ENCODE measurements at places on chromosomes 2 and 18.

DNA sequence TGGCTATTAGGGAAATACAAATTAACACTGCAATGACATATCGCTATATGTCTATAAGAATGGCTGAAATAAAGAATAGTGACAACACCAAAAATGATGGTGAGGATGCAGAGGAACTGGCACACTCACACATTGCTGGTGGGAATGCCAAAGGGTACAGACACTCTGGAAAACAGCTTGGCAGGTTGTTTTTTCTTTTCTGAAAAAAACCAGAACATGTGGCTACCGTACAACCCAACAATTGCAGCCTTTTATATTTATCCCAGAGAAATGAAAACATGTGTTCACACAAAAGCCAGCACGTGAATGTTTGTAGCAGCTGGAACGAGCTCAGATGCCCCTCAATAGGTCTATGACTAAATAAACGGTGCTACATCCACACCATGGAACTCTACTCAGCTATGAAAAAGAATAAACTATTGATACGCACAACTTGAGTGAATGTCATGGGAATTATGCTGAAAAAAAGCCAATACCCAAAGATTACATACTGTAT is 45.9 kb downstream of the KCNE4 start:
- DNase-seq = no peak

DNA sequence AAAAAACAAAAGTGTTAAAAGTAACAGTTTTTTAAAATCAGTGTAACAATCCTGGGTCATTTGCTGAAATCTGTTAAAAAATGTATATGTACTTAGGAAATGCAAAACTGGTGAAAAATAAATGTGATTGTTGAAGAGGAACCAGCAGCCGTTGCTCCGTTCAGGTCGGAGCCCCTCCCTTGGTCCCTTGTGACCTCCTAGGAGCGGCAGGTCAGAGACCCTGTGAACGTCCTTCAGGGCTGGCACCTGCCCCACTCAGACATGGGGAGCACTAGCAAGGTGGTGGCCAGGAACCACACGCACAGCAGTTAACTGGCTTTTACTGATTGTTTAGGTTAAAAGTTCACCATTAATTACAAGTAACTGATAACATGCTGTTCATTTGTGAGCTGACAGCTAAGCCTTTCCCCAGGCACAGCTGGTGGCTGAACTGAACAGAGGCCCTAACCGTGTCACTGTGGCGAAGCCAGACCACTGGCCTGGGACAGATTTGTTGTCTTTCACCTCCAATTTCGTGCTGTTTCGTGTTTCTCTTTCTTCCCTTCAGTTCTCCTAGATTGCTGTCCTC is 159.2 kb upstream of the ALKAL2 start:
- DNase-seq = no peak

DNA sequence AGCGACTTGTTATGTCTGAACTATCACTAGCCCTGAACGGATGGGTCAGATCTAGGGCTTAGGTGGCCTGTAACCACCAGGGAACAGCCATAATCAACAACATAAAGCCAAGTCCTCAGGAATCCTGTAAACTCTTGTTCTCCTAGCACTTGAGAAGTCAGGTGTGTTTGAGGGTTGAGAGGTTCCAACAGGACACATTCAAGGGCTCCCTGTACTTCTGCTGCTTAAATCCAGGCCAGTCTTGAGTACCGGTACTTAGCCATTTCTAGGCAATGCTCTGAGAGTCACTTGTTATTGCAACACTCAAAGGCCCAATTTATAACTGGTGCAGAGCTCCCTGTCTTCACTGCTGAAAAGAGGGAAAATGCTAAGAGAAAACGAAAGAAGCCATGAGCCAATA is 21.6 kb upstream of the SLC40A1 start:
- no peak for DNase-seq

DNA sequence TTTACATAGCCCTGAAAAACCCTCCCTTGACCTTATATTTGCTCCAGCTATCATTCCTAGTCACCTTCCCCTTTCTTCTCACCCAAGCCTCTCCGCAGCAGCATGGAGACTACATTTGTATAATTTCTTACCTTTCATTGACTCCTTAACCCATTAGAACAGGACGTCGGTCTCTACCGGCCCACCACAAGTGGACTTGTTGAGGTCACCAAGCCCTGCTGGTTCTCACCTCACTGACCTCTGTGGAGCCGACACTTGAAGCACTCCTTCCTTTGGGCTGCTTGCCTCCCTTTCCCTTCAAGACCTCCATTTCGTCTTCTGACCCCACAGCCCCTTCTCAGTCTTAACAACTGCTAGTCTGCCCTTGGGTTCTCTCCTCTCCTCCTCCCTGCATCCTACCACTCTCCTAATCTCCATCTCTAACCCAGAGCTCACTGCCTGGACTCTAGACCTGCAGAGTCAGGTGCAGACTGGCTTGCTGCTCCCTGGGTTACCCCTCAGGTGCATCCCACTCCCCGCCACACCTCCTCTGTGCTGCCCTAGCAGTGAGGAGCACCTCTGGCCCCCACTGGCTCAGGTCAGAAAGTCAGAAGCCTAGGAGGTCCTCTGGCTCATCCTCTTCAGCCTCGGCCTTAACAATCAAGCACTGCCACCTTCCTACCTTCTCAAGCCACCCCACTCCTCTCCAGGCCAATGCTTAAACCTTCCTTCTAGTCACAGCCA is 5.3 kb upstream of the SFXN5 start:
- DNase-seq = no peak

DNA sequence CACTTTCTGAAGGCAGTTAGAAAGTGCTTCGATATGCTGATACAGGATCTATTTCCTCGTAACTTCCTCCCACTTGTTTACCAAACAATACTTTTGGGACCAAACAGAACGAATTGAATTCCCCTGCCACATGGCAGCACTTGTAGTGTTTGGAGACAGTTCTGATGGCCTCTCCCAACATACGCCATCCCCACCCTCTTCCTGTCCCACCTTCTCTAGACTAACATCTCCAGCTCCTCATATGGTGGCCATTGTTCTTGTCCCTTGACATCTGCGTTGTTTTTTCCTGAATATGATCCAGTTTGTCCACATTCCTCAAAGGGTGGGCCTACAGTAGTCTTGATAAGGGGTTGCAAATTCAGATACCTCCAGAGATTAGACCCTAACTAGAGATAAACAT is 53.4 kb upstream of the ANKRD44 start:
- no peak for DNase-seq

DNA sequence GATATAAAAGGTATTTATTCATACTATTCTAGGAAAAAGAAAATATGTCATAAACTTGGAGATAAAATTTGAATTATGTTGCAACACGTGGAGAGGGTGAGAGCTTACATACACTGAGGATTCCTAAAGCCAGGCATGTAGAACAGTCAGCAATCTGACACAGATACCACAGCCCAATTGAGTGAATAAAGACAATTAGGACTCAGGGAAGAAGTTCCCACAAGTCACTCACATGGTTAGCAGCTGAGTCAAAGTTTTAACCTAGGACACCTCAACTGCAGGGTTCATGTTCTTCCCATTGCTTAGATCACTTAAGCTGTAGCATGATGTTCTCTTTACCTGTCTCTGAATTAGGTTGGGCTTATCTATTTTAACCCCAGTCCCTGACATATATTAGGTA is 189.5 kb downstream of the CMPK2 start:
- no peak for DNase-seq

GRCh38 chr2:100247256-100248043 is 74.9 kb downstream of the LONRF2 start:
- DNase-seq = no peak

DNA sequence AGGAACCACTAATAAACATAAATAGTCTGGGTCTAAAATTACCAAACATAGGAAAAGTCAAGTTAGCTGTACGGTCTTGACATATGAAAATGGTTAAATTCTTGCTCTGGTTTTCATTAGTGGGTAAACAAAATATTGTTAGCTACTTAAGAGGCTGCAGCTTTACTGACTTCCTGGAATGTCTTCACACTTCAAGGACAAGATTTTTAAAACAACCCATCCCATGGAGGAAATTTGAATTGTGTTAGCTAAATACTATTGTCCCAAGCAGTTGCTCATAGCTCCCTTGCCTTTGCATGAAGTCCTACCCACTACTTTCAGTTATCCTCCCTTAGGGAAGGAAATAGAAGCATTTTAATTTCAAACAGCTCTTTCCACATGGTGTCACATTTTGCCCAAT is 128.5 kb downstream of the EPHA4 start:
- no peak for DNase-seq

- DNase-seq = no peak
Observed at GRCh38 chr18:36620788-36621187, 208.0 kb downstream of the TPGS2 start.

GRCh38 chr18:50796495-50796894 is 23.3 kb downstream of the MRO start:
- no peak for DNase-seq

- no peak for DNase-seq
Observed at GRCh38 chr2:33766175-33766574, 167.1 kb upstream of the FAM98A start.

DNA sequence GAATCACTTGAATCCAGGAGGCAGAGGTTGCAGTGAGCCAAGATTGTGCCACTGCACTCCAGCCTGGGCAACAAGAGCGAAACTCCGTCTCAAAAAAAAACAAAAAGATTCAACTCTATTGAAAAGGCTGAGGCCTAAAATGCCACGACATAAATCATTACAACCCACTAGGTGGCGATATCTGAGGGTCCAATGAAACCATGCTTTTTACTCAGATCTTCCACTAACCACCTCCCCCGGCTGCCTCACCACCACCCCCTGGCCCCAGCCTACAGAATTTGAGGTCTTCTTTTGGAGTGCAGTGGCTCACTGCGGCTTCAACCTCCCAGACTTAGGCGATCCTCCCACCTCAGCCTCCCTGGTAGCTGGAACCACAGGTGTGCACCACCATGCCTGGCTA is 57.5 kb downstream of the AP1S3 start:
- DNase-seq = no peak

- no peak for DNase-seq
Observed at GRCh38 chr2:134899204-134899603, 19.4 kb upstream of the CCNT2 start.

DNA sequence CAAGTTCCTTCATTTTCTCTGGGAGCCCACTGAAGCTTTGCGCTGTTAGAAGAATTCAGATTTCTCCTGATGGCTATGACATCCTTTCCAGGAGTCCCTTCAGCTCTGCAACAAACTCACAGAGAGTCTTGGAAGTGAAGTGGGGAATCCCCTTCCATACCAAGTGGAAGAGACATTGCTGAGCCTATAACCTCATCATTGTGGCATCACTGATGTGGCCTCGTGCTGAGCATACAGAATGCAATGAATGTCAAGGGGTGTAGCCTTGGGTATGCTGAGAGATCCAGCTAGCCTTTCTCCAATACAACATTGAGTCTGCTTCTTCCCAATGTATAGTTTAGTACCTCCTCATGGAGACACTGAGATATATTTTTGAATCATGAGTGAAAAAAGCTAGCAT is 311.1 kb upstream of the RAB12 start:
- DNase-seq = no peak

GRCh38 chr18:3153107-3153704 is 66.6 kb downstream of the MYOM1 start:
- no peak for DNase-seq

DNA sequence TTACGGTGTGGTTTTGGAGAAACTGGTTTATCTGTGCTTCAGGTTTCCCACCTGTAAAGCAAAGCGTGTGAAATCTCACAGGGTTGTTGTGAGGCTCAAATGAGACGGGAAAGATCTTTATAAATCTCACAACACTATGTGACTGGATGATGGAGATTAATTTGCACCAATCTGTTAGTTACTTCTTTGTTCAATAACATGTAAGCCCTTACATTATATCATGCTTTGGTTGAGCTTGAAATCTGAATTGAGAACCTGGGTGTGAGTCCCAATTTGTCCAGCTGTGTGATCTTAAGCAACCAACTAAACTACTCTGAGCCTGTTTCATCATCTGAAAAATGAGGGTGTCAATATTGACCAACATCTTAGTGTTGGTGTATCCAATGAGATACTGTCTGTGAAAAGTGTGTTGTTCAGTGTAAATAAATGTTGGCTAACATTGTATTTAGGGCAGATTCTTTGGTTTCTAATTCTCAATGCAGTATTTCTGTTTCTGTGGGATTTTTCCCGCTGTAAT is 741 bp upstream of the GCKR start:
- no peak for DNase-seq

DNA sequence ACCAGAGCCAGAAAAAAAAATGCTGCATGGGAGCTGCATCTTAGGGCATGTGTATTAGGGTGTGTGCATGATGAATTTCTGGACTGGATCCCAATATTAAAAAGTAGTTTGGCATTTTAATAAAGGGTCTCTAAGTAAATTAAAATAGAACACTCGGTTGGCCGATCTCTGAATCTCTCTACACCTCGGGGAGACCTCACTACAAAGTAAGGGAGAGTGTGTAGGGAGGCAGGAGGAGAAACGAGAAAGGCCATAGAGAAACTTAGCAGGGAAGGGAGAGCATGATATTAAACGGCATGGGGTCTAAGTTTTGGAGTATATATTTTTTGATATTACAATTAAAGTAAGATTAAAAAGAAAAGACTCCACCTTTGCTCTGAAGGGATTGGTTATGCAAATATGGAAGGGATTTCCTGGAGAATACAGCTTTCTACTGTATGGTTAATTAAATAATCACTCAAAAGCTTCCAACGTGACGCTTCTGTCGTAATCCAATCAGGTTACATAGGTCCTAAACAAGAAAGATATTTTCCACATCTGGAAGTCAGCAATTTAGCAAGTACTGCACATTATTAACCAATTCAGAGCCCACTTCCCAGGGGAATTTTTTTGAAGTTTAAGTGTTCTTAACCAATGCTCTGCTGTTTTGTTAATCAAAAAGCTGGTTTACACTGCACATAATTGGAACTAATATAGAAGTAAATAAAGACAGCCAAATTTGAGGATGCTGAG is 1.0 kb upstream of the ZEB2 start:
- DNase-seq = no peak

DNA sequence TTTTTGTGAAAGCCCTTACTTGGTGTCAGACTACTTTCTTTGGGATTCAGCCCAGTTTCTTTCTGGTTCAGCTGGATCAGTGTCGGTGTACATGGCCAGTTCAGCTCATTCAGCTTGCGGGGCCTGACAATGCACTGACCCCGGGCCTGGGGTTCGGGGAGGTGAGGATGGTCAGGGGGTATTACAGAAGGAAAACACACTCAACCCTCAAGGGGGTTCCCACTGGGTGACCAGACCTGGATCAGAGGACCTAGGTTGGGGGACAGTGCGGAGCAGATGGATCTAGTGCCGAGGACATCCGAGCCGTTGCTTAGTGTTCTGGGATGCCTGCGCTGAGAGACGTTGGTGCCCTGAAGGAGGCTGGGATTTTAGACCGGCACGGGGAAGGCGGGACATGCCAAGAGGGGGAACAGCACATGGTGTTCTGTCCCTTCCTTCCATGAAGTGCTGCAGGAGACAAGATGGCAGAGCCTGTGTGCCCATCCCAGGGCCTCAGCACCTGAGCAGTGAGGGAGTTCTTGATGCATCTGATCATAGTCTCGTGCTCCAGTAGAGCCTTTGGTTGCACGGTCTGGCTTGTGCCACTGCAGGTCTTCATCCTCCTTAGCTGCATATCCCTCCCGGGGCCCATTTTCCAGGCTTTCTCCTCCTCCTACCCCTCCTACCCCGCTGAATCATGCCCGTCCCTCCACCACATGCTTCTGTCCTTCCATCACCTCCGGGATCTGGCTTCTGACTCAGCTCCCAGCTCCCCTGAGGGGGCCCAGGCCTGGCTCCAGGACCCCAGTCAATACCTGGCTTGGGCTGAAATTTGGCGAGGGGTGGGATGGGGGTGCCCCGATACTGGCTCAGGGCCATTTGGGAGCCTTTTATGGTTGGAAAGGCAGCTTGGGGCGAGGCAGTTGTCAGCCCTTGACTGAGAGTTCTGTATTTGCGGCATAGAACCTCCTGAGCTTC is 18.0 kb downstream of the SPEG start:
- DNase-seq = no peak
